ENCODE measurements at places on chromosomes 3 and 15.

GRCh38 chr3:172224560-172225214, 185.3 kb downstream of the FNDC3B start:
- DNase-seq: no peak

GRCh38 chr3:135310317-135310716, 515.3 kb downstream of the EPHB1 start:
- no peak for DNase-seq

DNA sequence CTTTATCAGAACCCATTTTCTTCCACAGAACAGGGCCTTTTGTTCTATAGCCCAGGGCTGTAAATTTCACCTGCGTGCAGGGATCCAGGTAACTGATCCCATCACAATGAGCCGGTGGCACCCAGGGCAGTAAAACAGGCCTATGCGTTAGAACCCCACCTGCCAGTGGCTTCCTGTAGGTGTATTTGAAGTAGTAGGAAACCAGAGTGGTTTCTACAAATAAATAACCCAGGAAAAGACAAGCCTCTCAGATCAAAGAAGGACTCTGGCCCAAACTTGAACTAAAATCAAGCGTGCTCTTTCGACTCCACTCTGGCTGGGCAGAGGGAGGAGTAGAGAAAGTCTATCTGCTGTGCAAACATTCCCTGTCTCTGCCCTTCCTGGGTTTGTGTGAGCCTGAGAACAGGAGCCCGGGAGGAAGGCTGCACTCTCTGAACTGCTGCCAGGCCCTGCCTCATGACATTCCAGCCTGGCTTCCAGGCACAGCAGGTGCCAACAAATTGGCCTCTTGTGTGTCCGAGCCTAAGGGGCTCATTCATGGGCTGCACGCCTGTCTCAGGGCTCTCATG, 77.7 kb downstream of the CEMIP start:
- no peak for DNase-seq

DNA sequence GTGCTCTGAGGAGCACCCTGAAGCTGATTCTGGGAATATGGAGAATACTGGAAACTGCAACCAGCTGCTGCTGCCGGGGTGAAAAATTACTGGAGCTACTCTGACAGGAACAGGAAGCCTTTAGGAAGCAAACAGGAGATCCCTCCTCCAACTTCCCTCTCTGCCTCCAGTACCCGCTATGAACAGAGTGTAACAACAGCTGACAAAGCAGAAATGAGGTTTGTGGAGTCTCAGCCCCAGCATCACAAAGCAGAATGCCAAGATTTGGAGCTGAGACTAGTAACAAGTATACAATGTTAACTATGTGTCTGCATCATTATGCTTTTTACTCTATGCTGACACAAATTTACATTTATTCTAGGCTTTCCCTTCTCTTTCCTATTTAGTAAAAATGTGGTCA, 22.7 kb upstream of the PIAS1 start:
- DNase-seq: no peak

DNA sequence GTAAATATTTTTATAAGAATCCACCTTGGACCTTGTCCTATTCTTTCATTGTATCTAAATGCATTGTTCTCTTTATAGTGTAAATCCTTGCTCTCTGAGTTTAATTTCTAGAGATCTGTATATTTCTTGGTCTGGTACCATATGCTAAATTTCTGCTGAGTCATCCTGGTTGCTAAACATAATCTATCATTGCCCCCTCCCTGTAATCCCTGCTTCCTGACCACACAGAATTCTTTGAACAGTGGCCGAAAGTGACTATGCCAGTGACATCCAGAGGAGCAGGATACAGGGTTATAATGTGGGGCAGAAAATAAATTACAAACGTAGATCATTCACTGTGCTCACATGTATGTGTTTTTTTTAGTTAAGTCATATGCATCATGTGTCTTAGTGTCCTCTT, 143.1 kb downstream of the DIPK2A start:
- no peak for DNase-seq

DNA sequence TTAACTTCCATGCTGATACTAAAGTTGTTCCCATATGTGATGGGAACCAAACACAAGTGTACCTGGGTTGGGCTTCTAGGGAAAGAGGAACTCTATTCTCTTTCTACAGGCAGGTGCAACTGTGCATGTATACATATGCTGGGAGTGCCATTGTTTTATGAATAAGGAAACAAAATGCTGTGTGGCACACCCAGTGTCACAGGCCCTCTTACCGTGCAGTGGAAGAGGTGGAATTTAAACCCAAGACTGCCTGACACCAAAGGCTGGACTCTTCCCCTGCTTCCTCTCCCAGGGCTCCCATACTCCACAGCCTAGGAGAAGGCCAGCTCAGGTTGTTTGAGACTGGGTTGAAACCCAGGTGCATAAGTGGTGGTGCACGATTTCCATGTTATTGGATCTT, 1.9 kb upstream of the FETUB start:
- no peak for DNase-seq
